ENCODE measurements at places on chromosomes 13 and 19. TPM values are rescaled to one million over a fixed set of nuclear protein-coding genes. Genes with fewer than 3 reads are reported as not detected.
A peak's percentile ranks its signal among the peaks of the same experiment; 100 is the strongest.

GRCh38 chr13:32845952-32846950 is 170.0 kb upstream of the KL start:
- DNase-seq: no peak

- DNase-seq: peak; percentile 28
Observed at GRCh38 chr13:113110048-113110851, 4.7 kb downstream of the F7 start.

- DNase-seq: no peak
Observed at GRCh38 chr13:83829810-83830209, 52.5 kb downstream of the SLITRK1 start.

DNA sequence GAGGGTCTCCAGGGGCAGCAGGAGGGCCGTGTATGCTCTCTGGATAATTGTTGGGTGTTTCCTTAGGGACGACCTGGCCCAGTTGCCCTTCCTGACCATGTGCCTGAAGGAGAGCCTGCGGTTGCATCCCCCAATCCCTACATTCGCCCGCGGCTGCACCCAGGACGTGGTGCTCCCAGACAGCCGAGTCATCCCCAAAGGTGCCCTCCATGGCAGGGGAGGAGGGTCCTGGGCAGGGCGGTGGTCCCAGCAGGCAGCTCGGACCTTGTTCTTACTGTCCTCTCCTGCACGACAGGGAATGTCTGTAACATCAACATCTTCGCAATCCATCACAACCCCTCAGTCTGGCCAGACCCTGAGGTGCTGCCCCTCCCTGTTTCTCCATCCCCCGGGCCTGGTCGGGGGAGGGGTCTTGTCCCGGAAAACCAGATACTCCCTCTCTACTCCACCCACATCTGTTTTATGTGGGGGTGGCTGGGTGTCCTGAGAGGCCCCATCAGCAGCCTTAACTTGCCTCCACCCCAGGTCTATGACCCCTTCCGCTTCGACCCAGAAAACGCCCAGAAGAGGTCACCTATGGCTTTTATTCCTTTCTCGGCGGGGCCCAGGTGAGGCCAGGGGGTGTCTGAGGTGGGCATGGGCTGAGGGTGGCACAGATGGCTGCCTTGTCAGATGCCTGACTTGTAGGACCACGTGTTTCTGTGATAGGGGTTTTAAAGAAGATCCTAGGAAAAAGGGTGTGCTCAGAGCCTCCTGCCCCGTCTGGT is 12.3 kb upstream of the CYP4F3 start:
- DNase-seq: no peak

DNA sequence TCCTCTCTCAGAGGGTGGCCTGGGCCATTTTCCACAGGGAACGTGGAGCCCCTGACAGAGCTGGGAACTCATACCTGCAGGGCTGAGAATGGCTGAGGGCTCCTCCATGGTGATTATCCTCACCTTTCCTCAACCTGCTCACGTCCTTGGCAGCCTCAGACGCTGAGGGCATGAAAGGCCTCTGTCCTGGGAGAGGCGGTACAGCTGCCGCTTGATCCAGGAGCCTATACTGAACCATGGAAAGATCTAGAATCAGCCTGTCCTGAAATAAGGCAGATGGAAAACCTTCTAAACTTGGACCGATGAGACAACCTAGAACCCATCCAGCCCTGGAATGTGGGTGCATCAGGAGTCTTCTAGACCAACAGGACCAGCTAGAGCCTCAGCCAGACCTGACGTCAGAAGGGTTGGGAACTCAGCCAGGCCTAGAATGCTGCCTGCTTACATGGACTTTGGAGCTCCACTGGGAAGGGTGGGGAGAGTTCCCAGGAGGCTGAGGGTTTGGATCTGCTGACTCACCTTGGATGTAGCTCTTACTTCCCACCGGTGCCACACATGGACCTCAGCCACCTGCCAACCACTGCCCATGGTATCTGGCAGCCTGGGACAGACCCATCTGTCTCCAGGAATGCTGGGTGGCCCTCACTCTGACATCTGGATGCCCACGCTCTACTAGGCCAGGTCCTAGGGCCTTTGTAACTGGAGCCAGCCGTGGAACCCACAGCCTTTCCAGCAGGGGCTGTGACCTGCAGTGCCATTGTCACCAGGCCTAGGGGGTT is 7.5 kb downstream of the KCTD15 start:
- DNase-seq: peak; percentile 86

- DNase-seq: no peak
Observed at GRCh38 chr13:46106839-46107371, 2.1 kb upstream of the CPB2 start.

DNA sequence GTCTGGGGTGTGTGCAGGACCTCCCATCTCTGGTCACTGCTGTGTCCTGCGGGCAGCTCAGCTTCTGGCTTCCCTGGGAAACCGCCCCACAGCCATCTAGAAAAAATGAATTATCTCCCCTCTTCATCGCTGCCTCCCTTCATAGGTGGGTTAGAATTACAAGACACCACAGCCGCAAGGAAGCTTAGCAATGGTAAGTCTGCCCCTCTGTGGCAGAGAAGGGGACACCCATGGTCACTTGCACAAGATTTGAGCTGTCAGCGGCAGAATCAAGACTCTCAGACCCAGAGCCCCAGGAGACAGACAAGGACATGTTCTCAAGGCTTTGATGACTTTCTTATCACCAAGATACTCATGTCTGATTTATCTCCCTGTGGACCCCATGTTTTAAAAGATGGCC is 110.8 kb upstream of the PABPC3 start:
- no peak for DNase-seq

DNA sequence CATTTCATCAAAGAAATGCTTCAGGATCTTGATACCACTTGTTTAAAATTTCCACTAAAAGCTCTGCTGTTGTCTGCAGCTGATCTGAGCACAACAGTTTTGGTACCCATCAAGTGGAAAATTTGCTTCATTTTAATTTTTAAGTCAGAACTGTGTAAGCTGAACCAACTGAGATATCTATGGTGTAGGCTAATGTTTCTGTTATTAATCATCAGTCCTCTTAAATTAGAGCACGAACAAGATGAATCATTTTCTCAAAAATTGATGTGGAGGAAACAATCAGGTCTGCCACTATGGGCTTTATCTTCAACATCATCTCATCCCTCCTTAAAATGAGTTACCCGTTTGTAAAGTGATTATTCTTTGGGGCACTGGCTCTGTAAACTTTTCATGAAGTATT is 221.5 kb upstream of the NBEA start:
- DNase-seq: no peak

DNA sequence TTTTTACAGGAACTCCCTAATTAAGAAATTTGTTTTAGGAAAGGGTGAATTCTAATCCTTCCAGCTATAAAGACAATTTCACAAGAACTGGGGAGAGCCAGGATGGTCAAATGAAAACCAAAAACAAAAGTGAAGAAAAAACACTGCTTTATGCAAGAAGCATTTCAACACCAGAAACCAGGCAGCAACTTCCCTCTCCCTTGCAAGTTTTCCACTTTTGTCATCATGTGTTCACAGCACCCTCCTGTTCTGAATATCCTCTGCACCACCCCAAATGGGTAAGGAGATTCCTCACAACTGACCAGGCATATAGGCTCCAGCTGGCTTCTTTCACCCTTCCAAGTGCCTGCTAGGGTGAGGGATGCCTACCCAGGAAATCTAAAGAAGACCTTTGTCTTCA is 328.1 kb downstream of the TBC1D4 start:
- no peak for DNase-seq

DNA sequence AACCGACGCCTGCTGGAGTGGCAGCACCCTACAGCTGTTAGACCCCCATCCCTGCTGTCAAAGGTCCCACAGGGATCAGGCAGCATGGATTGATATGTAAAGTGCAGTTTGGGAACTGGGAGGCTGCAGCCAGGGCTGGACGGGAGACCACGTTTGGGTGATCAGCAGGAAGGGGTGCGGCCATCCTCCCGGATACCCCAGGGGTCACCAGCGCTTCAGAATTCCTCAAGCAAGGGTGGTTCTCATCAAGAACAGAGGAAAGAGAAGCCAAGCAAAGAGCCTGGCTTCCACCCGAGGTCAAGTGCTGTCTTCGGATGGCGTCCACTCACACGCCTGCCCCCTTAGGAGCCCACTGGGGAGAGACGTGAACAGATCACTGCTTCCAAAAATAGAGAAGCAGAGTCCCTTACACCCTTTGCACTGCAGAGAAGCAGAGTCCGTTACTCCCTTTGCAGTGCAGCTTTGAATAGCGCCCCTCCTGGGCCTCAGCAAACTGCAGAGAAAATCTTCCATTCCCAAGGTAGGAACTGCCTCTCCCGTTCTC is 35.5 kb downstream of the DHRS12 start:
- no peak for DNase-seq

GRCh38 chr13:99661791-99662190 is 160.5 kb downstream of the TM9SF2 start:
- no peak for DNase-seq

- DNase-seq: no peak
Observed at GRCh38 chr13:44649104-44649428, 72.9 kb upstream of the TSC22D1 start.

GRCh38 chr13:50156140-50156539 is 140.9 kb downstream of the KCNRG start:
- DNase-seq: no peak

GRCh38 chr13:33349288-33349985 is 63.9 kb upstream of the STARD13 start:
- DNase-seq: peak; percentile 52

The PRODH2 gene
- not detected for total RNA-seq

The FGF21 gene
- not detected for total RNA-seq

The KLK12 gene
- total RNA-seq: not detected

The DENND1C gene
- 3.8 TPM for total RNA-seq

The ZNF570 gene
- total RNA-seq: 3.7 TPM

The CAMSAP3 gene
- 60.5 TPM for total RNA-seq

The CEACAM16 gene
- 0.17 TPM for total RNA-seq

The STRN4 gene
- 68.3 TPM for total RNA-seq
